Left renal pelvis (tissue), 4 donors: ENCODE measurements at places on chromosomes 1 and 21.

GRCh38 chr1:218339267-218339831 is 5.8 kb upstream of the TGFB2 start:
- DNase-seq = no peak

DNA sequence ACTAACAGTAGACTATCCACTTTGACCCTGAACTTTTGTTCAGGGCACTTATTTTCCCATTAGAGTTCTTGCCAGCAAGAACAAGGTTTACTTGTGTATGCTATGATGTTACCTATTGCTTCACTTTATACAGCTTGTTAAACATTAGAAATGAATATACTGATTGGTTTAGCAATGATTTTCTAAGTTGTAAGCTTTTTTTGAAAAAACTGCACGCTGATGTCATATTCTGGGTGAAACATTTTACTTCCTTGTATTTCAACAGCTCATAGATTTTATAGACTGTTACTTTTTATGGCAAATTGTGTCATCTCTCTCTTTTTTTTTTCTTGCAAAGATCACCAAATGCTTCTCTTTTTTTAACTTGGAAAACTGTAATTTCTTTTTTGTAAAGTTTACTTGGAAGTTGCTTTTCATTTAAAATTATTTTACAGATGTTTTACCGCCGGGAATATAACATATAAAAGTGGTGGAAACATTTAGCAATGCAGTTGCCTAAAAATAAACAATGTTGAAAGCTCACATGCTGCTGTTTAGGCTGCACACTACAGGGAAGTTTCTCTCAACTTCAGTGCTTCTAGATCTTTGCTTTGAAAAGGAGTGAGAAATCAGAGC is 215.3 kb upstream of the NFIA start:
- no peak for DNase-seq

GRCh38 chr1:2546515-2547209 is 9.5 kb upstream of the TNFRSF14 start:
- no peak for DNase-seq

- no peak for DNase-seq
These were observed 417.9 kb downstream of the PTBP2 start for GRCh38 chr1:97139512-97139911.

DNA sequence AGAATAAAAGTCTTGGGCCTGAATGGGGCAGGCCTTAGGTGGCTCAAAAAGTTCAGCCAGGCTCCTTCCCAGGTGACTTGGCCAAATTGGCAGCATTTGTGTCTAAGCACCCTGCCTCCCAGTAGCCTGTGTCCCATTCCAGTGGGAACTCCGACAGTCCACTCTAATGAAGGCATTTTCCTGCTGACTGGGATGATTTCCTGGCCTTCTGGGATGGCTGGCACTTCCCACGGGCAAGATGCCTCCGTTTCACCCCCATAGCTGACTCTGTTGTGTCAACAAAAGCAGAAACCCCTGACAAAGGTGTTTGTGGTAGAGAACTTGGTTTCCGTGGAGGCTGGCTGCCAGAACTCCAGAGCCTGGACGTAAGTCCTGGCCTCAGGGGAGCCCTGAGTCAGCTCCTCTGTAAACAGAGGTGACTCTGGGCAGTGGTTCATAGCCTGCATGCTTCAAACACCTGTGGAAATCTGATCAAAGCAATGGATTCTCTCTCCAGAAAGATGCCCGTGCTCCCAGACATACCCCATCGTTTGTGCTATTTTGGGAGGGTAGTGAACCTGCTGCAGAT is 36.6 kb downstream of the WNT3A start:
- no peak for DNase-seq

GRCh38 chr21:15130326-15130725 is 65.5 kb upstream of the NRIP1 start:
- DNase-seq = no peak

- DNase-seq = no peak
These were observed 28.9 kb downstream of the TAS1R2 start for GRCh38 chr1:18830596-18830995.

DNA sequence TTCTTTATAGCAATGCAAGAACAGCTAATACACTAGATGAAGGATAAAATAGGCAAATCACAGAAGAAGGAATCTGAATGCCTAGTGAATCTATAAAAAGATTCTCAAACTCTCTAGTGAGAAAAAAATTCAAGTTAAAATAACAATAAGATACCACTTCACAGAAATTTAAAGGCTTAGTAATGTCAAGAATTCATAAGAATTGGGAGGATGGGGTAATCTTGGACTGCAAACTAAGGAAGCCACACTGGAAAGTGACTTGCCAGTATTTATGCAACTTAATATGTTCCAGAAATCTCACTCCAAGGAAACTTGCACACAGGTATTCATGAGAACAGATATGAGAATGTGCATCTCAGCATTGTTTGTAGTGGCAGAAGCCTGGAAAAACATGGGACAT is 38.9 kb upstream of the PRRC2C start:
- DNase-seq = no peak

DNA sequence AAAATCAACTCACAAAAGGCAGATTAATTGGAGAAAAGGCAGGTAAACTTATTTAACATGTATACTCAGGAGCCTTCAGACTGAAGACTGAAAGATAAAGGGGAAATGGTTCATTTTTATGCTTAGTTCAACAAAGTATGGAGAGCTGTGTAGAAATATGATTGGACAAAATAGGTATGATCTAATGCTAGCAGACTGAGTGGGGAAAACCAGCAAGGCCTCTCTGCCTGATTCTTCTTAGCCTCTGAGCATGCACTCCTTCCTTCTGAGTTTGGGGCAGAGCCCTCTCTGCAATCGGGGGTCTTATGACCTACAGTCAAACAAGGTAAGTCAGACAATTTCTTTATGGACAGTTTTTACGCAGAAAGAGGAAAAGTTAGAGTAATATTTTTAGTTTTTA is 38.8 kb upstream of the SUCO start:
- no peak for DNase-seq

DNA sequence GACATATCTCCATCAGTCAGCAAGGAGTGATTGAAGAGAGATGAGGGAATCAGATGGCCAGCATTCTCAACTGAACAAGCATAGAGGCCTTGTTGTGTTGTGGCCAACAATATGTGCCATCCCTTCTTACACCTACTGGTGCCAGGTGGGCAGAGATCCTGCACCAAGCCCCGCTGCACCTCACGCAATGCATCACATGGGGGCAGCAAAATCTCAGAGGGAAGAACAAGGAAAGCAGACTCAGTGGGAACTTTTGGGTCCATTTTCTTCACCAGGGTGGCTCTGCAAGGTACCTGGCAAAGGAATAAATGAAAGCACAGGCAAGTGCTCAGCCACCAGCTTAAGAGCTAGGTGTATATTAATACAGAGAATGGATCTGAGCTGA is 33.2 kb downstream of the HSD3B2 start:
- DNase-seq = no peak

DNA sequence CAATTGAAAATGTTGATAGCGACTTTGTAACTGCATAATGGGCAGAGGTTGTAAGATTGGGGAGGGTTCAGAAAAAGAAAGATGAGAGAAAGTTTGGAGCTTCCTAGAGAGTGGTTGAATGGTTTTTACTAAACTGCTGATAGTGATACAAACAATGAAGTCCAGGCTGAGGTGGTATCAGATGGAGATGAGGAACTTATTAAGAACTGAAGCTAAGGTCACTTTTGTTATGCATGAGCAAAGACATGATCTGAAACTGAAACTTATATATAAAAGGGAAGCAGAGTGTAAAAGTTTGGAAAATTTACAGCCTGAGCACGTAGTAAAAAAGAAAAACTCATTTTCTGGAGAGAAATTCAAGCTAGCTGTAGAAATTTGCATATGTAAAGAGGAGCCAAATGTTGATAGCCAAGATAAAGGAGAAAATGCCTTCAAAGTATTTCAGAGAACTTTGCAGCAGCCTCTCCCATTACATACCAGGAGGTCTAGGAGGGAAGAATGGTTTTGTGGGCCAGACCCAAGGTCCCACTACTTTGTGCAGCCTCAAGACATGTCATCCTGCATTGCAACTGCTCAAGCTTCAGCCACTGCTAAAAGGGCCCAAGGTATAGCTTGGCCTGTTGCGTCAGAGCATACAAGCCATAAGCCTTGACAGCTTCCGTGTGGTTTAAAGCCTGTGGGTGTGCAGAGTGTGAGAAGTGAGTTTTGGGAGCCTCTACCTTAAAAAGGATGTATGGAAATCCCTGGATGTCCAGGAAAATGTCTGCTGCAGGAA is 843.9 kb downstream of the AMY1C start:
- DNase-seq = no peak

- no peak for DNase-seq
These were observed 1604.7 kb downstream of the PLA2G4A start for GRCh38 chr1:188433425-188433824.

DNA sequence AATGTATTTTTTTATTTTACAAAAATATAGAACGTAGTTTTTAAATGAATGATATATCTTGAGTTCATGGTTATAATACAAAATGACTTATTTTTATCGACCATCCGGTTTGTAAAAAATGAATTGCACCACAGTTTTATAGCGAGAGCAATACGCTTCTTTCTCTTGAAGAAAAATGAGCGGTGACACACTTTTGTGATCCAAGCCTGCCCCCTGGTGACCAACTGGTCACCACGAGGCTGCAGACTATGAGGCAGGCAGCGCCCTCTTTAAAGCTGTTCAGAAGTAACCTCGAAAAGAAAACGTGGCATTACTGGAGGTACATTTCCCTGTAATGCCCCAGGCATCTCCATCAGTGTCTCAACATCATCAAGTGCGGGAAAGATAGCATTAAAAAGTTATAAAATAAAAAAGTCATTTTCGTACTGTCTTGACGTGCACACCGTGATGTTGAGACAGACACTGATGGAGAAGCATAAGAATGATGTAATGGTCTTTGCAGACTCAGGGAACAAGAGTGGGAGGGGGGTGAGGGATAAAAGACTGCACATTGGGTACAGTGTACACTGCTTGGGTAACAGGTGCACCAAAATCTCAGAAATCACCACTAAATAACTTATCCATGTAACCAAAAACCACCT is 734.2 kb upstream of the ADAMTS5 start:
- peak; percentile 73 for DNase-seq

GRCh38 chr1:181206513-181206912 is 118.0 kb downstream of the IER5 start:
- DNase-seq = no peak

DNA sequence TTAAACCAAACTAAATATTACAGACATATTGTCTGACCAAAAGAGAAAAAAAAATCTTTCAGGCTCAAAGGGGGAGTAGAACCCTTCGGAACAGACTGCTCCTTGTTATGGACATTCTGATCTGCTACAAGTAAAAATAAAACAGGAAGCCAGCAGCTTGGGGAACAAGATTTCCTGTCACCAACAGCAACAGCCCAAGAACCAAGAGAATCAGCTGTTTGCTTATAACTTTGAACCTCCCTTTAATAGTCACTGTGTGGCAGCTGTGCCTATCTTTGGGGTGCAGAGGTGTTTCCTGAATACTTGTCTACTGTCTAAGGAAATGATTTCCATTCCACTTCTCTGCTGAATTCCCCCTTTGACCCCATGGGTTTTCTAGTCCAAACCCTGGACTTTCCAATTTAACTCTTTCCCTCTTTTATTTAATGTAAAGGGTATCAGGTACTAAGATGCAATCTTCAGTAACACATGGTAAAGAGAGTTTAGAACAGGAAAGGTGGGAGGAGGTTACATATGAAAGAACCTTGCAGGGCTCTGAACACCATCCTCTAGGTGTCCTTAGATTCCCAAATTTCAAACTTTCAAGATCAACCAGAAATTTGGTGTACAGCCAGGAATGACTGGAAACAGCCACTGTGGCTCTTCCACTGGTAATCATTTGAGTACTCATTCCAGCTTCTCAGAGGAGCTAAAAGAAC is 38.6 kb downstream of the GPR3 start:
- no peak for DNase-seq

DNA sequence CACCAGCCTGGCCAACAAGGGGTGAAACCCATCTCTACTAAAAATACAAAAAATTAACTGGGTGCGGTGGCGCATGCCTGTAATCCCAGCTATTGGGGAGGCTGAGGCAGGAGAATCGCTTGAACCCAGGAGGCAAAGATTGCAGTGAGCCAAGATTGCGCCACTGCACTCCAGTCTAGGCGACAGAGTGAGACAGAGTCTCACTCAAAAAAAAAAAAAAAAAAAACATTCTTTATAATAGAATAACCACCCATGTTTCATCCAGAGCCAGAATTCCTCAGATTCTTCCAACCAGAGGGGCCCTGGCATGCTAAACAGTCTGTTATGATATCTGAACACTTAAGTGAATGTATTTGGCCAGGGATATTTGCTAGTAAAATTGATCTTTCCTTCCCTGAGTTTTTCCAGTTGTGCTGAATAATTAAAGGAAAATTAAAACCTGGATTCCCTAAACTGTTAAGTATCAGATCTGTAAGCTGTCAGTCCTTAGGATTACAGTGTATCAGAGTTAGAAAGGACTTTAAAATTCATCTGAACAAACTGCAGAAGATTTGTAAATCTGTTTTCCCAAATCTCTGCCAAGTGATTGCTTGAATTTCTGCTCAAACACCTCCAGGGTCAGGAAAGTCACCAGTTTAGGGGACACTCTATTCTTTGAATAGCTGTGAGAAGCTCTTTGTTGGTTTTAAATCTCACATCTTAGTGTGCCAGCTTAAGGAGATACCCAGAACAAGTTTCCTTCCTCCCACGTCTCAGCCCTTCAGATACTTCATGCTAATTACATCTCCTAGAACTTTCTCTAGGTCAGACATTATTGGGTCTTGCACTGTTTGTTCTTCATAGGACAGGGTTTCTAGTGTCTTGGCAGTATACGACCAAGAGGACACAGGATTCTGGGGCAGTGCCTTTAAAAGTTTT is 84.6 kb upstream of the BMP8A start:
- DNase-seq = no peak

DNA sequence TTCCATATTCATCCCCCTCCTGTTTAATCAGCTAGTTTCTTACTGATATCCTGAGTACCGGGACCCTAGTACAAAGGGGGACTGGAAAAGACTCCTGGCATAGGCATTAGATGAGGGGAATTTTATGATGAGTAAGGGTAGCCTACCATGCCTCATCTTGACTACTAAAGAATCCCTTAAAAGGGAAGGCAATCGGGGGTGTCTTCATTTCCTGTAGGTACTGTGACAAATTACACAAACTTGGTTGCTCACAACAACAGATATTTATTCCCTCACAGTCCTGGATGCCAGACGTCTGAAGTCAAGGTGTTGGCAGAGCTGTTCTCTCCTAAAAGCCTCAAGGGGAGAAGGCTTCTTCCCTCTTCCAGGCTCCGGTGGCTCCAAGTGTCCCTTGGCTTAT is 28.9 kb upstream of the RUNX1 start:
- no peak for DNase-seq

DNA sequence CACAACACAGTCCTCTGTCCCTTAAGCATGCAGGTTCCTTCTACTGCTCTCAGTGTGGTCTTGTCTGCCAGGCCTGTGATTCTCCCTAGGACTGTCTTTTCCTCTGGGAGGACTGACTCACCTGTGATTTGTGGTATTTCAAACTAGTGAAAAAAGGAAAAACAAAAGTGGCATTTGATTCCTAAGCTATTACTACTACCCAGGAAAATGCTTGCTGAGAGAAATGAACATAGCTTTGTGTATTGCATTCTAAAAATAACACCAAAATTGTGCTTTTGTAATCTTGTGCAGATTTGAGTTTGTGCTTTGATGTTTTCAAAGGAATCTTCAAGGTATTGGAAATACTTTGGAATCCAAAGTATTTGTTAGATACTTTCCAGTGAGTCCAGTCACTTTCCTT is 57.0 kb downstream of the GPR161 start:
- DNase-seq = no peak
